ENCODE measurements at places on chromosomes 13 and 19.
A peak's percentile ranks its signal among the peaks of the same experiment; 100 is the strongest.

GRCh38 chr19:53131085-53131590 is 1.6 kb downstream of the ZNF415 start:
- DNase-seq: no peak

DNA sequence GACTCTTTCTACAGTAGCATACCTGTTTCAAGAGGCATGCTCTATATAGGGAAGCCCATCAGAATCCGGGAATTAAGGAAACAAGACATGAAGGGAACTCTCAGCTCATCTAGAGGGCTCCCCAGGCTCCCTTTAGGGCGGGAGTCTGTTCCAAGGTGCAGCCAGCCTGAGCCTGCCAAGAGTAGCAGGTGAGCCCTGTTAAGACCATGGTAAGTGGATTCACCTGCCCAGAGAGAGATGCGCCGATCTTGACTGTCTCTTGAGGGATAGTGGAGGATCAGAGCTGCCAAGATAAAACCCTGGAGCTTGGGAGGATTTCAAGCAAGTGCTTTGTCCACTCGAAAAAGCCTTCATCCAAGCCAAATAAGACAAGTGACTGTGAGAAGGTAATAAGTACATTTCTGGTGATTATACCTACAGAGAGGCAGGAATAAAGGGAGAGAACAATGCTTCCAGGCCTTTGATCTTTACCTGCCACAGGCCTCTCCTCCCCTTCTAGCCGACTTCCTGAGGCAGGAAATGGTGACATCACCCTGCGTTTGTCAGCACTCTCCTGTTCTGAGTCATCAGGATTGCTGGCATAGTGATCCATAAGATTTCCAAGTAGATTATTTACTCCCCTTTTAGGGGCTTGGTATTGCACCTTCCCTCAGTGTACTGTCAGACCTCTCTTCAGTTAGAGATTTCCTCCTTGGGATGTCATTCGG is 31.5 kb downstream of the KLF5 start:
- peak; percentile 72 for DNase-seq

DNA sequence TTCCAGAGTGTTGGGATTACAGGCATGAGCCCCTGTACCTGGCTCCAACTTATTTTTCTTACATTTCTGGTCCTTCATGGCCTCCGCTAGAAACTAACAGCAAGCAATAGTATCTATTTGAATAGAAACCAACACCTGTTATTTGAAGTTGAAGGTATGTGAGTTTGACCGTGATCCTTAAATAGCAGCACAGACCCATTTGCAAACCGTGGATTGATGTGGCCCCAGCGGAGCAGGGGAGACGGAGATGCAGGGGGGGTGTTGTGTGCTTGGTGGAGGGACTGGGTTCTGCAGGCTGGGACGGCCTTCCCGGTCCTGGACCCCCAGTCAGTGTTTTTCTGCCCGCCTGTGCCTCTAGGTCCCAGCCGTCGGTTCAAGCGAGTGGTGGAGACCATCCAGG is 16.9 kb downstream of the TMEM150B start:
- DNase-seq: no peak

DNA sequence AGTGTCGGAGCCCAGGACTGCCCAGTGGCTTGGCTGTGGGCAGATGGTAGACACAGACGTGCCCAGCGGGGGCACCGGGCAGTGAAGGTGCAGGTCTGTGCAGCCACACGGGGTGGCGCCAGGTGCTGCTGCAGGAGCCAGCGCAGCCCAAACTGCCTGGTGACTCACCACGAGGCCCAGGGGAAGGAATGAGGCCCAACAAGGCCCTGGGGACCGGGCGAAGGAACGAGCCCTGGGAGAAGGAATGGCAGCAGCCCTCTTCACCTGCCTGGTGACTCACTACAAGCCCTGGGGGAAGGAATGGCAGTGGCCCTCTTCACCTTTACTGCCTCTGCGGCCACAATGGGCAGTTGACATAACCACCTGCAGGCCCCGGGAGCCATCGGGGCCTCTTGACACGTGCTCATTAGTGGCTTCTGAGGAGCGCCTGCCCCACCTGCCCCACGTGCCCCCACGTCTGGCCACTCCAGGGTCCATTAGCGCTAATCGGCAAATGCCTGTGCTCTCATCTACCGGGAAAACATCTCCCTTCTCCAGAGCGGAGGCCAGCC is 9.3 kb downstream of the MED16 start:
- DNase-seq: no peak

GRCh38 chr13:51518827-51519226 is 65.4 kb upstream of the WDFY2 start:
- DNase-seq: no peak

DNA sequence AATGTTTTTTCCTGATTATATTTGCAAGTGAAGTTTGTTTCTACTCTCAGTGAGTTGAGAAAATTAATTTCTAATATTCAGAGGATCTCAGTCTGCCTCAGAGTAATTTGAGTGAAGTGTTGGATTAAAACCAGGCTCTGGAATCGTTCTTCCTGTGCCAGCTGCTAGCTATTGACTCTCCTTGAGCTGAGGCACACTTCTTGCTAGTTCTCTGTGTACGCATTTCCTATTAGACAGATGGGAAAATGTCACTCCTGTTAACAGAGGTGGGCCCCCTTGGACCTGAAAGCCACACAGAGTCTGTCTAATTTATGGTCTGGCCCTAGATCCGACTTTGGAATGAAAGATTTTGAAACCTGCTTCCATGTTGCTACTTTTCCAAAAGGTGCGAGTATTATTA is 107.6 kb upstream of the RNF113B start:
- DNase-seq: no peak
